Right forelimb (tissue), 1 donor: ENCODE measurements at places on chromosomes 2 and 18.

- DNase-seq, result no peak
These were observed 84.2 kb downstream of the MALT1 start for GRCh38 chr18:58755304-58756010.

DNA sequence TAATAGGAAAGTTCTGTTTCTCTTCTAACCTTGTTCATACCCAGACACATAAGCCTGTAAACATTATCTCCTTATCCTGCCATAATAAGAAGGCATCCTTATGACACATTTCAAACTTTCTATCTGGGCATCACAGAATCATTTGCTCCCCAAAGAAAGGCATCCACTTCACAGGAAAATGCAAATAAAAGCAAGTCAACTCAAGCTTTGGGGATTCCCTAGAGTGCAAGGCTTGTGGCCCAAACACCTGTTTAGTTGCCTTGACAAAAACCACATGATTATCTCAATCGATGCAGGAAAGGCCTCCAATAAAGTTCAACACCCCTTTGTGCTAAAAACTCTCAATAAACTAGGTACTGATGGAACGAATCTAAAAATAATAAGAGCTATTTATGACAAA lies 195.7 kb upstream of the GALNT5 start:
- DNase-seq, result no peak

- DNase-seq, result no peak
These were observed 259.0 kb upstream of the HNMT start for GRCh38 chr2:137705296-137705695.

DNA sequence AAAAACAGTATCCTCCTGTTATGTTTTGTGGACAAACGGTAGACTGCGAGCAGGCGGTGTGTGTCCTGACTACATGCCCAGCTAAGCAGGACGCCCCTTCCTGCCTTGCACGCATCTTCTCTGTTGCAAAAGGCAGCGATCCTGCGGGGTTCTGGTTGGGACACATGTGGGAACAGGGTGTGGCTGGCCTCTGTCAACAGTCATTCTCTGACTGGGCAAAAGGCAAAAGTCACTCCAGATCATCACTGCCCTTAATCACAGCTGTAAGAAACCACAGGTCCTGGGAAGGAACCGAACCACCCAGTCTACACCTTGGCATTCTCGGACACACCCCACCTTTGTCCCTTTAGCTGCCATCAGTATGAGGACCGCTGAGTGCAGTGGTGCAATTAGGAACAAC lies 44.3 kb upstream of the TMEM87B start:
- no peak for DNase-seq

DNA sequence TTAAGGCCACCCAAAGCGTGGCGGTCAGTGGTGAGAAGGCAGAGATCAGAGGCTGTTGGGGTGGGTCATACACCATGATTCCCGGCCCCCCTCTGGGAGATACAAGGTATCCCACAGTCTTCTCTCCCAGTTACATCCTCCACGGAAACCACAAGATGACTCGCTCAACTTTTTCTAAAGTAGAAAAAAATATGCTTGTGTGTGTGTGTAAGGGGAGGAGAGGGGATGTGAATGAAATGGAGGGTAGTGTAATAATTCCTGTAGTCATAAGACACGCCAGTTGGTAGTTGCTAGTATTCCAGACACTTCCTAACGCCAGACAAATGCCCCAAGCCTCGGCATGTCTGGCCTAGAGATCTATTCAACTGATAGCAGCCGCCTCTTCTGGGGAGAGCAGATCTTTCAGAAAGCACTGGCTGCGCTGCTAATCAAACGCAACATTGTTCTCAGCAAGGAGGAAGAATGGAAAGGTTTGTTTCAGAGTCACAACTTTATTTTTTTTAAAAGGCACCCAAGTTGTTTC lies 143.5 kb downstream of the TGIF1 start:
- peak; percentile 65 for DNase-seq

- no peak for DNase-seq
These were observed 21.5 kb upstream of the CAB39 start for GRCh38 chr2:230691005-230691647.

- no peak for DNase-seq
These were observed 168.7 kb upstream of the NDUFV2 start for GRCh38 chr18:8933714-8934284.

DNA sequence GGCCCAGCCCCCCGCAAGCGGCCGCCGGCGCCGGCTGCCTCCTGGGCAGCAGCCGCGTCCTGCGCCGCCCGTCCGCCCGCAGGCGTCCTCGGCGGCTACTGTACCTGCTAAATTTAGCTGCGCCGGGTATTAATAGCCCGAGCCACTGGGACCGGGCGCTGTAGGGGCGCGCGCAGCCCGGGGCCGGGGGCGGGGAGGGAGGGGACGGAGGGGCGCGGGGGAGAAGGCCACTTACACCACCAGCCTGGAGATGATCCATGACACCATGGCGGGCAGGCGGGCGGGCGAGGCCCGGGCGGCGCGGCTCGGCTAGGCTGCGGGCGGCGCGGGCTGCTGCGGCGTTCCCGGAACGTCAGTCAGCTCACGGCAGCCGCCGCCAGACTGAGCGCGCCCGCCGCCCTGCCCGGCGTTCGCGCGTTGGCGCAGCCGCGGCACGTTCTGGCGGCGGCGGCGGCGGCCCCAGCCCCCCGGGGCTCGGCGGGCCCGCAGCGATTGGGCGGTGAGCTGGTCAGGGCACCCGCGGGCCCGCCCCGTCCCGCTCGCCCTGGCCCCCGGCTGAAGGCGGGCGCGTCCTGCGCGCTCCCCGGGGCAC lies at the start of gene REEP1:
Gene REEP1 (minus strand): TSS at position 383 of the 592 bp plus-strand sequence. CDS start 116 bp downstream, at position 267.
- DNase-seq, result peak; percentile 69

- no peak for DNase-seq
These were observed 130.1 kb upstream of the TPO start for GRCh38 chr2:1283020-1283801.

- DNase-seq, result no peak
These were observed 227.0 kb upstream of the SMAD7 start for GRCh38 chr18:49177812-49178211.

DNA sequence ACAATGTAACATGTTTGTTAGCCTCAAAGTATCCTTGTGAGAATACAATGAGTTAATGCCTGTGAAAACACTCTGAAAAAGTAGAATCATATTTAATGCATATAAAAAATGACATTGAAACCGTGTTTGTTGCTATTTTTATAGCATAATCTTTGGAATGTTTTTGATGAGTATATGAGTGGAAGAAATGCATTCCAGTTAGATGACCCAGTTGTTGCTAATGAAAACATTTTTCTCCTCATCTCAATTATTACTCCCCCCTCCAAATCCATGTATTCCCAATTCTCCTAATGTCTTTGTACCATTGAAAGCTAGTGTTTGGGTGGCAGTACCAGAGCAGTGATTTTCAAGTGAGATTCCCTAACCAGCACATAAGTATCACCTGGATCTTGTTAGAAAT lies 67.1 kb upstream of the DSEL start:
- DNase-seq, result no peak

DNA sequence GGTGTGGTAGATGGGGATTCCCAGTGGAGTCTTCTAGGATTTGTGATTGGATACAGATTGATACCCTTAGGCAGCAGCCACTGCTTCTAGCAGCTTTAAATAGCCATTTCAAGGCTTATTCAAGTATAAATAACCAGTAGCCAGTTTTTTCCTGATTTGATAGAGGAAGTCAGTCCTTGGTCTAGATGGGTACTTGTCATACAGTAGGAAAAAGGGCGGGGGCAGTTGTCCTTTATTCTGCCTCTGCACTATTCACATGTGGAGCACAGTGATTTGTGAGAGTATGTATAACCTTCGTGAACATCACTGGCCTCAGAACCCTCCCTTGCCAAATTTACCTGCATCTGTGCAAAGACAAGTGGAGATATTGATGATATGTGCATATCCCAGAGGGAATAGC lies 6.8 kb downstream of the PPP1CB start:
- DNase-seq, result no peak

- peak; percentile 69 for DNase-seq
These were observed 39.6 kb downstream of the HS1BP3 start for GRCh38 chr2:20611077-20611843.

- DNase-seq, result no peak
These were observed 189.5 kb downstream of the DNAH7 start for GRCh38 chr2:195879153-195879552.

DNA sequence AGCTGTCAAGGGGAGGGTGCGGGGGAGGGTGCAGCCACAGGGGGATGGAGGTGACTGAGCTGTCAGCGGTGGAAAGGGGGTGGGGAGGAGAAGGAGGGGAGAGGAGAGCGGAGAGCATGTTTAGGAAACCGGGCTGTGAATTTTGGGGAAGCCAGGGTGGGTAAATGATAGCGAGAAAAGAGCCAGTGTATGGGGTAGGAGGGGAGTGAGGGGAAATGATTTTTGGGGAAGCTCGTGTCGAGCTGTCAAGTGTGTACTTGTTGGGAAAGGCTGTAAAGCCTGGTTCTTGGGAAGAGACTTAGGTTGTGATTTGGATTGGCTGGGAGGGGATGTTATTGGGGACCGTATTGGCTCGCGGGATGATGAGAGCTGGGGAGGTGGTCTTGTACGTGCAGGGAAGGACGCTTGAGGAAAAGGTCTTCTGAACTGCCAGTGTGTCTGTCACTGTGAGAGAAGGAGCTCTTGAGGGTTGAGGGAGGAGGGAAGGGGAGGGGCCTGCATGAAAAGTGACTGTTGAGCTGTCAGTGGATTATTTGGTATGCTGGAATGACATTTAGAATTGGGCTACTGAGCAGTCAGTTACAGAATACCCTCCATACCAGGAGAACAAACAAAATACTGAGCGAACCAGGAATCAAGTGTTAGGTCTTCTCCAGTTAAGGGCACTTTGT lies 1.0 kb downstream of the UBR3 start:
- peak; percentile 56 for DNase-seq

DNA sequence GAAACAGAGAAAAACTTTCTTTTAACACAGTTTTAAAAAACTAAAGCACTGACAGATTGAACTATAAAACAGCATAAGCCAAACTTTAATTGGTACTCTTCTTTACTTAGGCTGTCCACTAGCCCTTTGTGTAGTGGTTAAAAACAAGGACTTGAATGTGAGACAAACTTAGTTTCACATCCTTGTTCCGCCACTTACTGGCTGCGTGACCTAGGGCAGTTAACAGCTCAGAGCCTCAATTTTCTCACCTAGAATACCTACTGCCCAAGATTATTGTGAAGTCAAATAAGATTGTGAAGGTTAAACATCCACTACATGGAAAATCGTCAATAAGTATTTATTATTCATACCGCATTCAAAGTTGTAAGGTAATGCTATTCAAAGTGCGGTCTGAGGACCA lies 2.0 kb downstream of the WDR35 start:
- DNase-seq, result no peak

DNA sequence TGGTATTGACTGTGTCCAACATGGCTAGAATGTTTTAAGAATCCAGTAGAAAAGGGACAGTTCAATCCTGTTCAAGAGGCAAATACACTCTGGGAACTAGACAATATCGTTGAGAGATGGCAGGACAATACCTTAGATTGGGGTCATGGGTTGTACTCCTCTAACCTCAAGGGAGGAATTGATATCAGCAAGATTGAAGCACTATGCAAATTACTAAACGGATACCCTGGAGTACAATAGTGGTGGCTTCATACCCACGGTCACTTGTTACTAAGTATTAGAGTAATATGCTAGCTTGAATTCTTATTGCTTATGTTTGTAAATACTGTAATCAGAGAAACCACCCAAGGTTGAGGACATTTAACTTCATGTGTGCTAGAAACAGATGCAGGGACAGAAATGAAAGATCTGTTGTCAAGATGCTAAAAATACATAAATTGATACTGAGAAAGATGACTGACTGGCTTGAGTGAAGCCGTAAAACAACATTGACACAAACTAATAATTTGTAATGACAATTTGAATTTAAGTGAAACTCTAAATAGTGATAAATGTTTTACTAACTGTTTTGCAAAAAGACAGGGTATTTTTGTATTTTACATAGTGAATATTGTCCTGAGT lies 73.3 kb downstream of the KCNJ3 start:
- no peak for DNase-seq

- DNase-seq, result no peak
These were observed 37.5 kb downstream of the PAX8 start for GRCh38 chr2:113240915-113241911.

GRCh38 chr18:63834471-63835113 lies 52.9 kb upstream of the SERPINB2 start:
- no peak for DNase-seq

DNA sequence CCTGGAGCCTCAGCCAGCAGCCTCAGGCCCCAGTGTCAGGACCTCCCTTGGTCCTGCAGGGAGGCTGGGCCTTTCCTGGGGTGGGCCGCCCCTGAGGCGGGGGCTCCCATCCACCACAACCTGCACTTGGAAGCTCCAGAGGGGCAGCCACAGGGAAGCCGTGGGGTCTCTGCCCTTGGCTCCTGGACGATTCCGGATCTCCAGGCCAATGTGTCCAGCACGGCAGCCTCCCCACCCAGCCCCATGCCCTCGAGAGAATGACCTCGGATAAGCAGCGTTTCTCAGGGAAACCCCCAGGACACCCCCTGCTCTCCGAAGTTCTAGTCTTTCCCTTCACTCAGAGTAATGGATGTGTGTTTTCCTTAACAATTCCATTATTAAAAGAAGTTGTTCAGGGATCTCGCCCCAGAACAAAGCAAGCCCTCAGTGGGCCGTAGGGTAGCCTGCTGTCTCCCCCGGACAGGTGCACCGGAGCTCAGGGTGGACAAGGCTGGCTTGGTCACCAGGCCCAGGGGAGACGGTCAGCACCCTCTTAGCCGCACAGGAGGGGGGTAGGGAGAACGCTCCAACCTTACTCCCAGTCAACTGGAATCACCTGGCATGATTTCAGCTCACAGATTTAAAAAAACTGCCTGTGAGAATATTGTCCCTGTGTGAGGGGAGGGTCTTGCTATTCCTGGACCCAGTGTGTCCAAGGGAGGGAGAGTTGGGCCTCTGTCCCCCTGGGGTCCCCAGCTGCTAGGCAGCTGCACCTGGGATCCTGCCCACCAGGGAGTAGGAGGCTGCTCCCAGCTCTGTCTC lies 72.2 kb upstream of the OTOS start:
- DNase-seq, result no peak

DNA sequence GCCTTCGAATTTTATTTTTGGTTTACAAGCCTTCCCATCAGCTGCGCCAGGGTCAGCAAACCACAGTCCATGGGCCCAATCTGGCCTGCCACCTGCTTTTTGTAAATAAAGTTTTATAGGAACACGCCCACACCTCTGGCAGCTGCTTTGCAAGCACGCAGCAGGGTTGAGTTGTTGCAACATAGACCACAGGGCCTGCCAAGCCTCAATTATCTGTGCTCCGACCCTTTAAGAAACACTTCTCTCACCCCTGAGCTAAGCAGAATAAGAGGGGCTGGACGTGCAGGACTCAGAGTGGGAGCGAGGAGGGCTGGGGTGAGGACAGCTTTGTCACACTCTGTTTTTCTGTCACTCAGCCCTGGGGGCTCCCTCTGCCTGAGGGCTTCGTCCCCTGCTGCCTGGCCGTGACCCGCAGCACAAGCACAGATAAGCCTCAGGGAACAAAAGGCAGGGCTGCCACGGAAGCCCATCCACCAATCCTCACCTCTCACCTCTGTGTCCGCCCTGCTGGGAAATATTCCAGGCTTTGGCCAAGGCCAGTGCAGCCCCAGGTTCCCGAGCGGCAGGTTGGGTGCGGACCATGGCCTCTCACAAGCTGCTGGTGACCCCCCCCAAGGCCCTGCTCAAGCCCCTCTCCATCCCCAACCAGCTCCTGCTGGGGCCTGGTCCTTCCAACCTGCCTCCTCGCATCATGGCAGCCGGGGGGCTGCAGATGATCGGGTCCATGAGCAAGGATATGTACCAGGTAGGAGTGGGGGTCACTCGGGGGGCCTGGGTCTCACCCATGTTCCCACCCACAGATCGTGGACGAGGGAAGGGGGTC lies at the start of gene AGXT:
Gene AGXT (plus strand): TSS at position 539 of the 823 bp plus-strand sequence. CDS start 42 bp downstream, at position 581.
- no peak for DNase-seq

- no peak for DNase-seq
These were observed 338.1 kb downstream of the SLC4A3 start for GRCh38 chr2:219965287-219966194.

GRCh38 chr2:31401580-31401979 lies 13.0 kb downstream of the XDH start:
- DNase-seq, result no peak
